Stimulated activated CD4-positive, alpha-beta T cell treated with anti-CD3 and anti-CD28 coated beads, Interleukin-4, amount 100 ng/mL, for 4 hours (primary cell): ENCODE measurements at places on chromosomes 1 and 21.

DNA sequence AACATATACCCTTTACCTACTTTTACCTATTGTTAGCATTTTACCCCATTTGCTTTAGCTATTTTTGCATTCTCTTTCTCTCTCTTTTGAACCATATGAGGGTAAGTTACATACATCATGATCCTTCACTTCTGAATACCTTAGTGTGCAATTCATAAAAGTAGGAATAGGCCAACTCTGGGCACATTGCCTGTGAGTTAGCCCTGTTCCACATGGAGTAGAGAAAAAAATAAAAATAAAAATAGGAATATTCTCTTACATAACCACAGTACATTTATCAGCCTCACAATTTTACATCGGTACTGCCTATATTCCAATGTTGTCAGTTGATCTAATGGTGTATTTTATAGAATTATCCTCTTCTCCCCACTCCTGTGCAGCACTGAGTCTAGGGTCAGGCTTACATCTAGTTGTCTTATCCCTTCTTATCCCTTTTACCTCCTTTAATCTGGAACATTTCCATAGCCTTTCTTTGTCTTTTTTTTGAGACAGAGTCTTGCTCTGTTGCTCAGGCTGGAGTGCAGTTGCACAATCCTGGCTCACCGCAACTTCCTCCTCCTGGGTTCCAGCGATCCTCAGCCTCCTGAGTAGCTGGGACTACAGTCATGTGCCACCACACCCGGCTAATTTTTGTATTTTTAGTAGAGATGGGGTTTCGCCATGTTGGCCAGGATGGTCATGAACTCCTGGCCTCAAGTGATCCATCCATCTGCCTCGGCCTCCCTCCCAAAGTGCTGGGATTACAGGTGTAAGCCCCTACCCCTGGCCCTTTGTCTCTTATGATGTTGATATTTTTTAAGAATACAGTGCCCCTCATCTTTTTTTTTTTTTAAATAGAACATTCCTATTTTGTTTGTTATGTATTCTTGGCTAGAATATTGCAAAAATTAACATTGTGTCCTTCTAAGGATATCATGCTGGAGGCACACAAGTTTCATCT is 11.1 kb upstream of the SLC30A1 start:
- no peak for DNase-seq

DNA sequence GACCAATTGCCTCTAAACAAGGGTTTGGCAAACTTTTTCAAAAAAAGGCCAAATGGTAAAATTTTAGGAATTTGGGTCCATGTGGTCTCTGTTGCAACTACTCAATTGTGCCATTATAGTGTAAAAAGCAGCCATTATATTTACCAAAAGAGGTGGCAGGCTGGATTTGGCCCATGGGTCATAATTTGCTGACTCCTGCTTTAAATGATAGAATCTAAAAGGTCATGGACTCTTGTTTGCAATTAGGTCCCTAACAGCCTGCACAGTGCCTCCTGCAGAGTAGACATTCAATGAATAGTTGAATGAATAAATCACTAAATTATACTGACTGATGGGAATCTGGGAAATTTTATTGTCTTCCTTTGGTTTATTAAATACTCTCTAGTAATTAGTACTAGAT is 6.2 kb downstream of the BECN2 start:
- DNase-seq = no peak

- no peak for DNase-seq
Measured at GRCh38 chr1:63277195-63278192, 44.9 kb upstream of the FOXD3 start.

- no peak for DNase-seq
Measured at GRCh38 chr1:76546354-76546933, 320.8 kb upstream of the ST6GALNAC5 start.

- no peak for DNase-seq
Measured at GRCh38 chr1:109768820-109769219, 5.1 kb upstream of the EPS8L3 start.

GRCh38 chr1:202880062-202880461 is 8.9 kb downstream of the RABIF start:
- DNase-seq = no peak

DNA sequence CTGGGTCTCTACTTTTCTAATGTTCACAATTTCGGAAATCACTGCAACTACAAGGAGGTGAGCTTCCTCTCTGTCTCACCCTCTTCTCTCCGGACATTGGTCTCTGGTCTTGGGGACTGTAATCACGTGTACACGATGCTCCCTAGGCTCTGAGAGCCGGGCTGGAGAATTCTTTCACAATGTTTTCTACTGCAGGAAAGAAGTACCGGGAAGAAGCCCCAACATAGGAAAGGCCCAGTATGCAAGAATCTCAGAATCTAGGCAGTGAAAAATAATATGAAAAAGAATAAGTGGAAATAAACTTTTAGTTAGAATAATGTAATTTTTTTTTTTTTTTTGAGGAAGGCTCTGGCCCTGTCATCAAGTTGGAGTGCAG is 13.5 kb upstream of the HJV start:
- DNase-seq = no peak

DNA sequence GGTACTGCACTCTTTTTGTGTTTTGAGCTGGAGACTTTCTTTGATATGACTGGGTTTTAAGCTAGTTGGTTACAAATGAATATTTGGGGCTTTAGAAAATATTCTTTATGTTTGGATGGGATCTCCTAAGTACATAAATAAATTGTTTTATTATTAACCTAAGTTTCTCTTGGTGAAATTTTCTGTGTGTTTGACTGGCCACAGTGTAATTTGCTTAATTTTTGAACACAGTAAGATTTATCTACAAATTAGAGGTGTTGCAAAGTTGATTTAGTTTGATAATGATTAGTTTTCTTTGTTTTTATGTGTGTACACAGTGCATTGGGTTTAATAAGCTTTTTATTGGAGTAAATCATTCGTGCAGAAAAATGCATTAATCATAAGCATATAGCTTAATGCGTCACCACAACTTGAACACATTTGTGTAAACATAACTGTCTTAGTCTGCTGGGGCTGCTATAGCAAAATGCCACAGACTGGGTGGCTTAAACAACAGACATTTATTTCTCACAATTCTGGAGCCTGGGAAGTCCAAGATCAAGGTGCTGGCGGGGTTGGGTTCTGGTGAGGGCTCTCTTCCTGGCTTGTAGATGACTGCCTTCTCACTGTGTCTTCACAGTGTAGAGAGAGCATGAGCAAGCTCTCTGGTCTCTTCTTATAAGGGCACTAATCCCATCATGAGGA is 17.4 kb upstream of the SLC6A9 start:
- no peak for DNase-seq

DNA sequence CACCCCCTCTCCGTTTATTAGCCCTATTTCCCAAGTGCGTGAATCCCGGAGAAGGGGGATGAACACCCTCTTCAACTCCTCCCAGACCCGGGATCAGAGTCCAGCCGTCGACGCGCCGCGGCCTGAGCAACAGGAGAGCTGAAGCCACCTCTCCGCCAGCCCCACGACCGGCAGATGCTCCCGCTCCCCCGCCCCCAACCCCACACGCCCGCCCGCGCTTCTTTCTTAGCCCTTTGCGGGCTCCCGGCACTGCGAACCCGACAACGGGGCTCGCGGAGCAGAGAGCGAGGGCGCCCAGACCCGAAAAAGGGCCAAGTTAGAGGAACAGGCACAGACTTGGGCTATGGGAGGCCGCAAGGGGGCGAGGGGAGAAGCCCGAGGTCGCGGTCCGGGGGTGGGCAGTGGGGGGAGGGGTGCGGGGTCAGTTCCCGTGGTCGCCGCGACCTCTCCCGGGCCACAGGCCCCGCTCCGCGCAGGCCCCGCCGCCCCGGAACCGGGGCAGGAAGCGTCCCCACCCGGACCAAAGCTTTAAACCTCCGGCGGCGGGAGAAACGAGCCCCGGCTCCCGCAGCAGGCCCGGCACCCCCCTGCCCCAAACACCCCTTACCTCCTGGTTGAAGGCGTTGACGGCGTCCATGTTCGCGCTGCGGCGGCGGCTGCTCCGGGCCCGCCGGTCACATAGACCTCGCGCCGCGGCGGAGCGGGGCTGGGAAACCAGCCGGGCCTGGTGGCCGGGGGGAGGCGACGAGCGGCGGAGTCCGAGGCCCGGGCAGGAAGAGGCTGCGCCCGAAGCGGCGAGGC is 662 bp downstream of the SCAF4 start:
- DNase-seq = peak; percentile 50

DNA sequence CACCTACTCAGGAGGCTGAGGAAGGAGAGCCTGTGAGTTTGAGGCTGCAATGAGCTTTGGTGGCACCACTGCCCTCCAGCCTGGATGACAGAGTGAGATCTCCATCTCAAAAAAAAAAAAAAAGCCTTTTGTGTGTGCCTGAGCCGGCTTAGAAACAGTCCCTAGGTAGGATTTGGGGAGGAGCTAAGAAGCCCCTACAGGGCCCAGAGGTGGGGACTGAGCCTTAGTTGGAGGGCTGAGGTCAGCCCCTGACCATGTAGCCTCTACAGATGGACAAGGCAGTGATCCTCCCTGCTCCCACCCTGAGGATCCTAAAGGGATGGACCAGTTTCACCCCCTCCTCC is 2.5 kb downstream of the ADAMTSL4 start:
- no peak for DNase-seq

GRCh38 chr1:165869343-165869742 is 41.9 kb downstream of the UCK2 start:
- no peak for DNase-seq

- no peak for DNase-seq
Measured at GRCh38 chr1:94553323-94553730, 11.8 kb upstream of the F3 start.

DNA sequence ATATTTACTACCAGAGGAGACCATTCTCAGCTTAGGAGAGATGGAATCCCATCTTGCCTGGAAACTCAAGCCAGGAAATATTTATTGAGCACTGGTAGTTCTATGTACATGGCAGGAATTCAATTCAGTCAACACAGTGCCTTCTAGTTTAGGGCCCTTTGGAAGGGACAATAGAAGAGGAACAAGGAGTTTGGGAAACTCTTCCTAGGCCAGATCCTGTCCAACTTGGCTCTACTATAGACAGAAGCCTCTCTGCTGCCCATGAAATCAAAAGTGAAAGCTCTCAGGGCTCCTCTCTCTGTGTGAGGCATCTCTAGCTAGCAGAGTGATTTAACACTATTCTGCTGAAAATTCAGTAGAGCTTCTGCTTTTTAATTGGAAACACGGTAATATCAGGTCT is 244.6 kb upstream of the MAP1LC3C start:
- DNase-seq = no peak

DNA sequence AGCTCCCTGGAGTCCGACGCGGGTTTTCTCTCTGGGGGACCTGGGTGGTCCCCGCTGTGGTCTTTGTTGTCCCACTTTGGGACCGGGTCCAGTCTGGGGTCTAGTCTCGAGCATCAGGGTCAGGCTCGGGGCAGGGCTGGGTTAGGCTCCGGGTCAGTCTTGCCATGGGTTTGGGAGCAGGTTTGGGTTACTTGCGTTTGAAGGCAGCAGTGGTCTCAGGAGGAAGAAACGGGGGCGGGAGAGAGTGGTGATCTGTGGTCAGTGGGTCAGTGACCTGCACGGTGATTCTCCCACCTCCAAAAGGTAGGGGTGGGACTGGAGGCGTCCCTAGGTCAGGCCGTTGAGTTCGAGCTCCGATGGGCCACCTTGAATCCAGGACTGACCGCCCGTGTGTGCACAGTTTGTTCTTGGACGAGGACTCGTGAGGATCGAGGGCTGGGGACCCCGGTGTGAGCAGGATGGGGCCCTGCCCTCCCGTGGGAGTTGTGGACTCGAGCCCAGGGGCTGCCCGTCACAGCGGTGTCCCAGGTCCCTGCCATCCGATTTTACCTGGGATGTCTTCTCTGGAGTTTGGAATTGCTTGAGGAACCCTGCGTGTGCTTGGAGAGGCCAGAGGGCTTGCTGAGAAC is 2.3 kb downstream of the B3GALT6 start:
- DNase-seq = no peak

GRCh38 chr1:96157101-96157500 is 564.5 kb upstream of the PTBP2 start:
- no peak for DNase-seq

GRCh38 chr1:209249785-209250440 is 333.6 kb upstream of the CAMK1G start:
- DNase-seq = no peak

DNA sequence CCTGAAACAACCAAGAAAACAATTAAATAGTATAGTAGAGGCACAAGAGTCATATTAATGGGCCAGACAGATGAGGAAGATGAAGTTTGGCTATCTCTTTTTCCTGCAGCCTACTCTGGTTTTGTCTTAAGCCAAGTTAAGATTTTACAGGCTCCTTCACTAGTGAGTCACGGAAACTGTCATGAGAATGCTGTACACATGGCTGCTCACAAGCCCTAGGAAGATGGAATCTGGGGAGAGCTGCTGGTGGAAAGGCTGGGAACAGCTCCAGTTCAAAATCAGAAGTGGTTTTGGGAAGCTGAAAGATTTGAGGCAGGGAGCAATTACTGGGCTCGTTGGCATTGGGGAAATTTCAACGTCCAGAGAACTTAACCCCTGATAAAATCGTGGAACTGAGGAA is 46.4 kb upstream of the S1PR1 start:
- no peak for DNase-seq

GRCh38 chr1:14928886-14929546 is 224.5 kb upstream of the TMEM51 start:
- DNase-seq = no peak

DNA sequence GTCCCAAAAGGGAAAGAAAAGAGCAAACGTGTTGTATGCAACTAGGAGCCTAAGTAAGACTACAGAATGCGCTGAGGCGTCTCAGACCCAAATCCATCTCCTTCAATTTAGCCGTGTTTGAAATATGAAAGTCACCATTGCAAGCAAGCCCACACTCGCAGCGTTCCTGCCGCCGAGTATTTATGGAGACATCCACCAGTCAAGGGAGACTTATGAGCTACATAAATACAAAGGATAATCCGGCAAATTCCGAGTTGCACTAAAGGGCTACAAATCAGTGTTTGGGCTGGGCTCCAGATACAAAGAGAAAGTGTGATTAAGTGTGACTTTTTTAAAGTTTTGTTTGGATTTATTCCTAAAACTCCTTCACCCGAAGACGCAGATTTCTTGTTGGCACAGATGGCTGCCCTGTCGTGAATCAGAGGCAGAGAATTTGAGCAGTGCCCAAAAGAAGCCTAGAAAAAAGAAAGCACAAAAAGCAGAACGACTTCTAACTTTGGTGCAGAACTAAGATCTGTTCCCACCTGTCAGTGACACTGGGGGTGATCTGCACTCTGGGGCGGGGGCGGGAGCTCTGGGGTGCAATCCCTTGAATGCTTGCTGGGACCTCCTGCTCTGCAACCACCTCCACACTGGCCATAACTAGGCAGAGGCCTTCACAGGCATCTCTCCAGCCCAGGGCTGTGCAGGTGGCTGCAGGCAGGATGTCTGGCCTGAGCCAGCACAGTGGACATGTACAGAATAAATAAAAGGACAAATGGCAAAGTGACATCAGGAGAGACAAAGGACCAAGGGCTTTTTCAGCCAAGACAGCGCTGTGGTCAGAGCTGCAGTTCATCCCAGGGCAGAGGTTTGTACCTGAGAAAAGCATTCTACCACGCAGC is 489.7 kb downstream of the NPHP4 start:
- no peak for DNase-seq

GRCh38 chr1:27045973-27046558 is 33.4 kb upstream of the TENT5B start:
- peak; percentile 69 for DNase-seq

DNA sequence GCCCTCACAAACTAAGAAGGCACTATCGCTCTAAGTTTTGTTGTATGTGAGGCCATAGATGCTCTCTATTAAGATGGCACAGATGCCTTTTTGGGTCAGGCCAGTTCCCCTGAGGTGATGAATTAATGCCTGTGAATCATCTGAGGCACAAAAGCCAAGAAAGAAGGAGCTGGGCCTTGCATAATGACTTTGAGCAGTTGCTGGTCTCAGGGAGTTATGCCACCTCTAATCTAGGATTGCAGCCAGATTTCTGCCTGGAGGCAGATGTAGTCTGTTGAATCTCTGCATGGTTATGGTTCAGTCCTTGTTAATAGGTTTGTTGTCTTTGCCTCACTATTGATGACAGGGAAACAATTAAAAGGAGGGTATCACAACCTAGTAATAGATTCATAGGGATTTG is 168.1 kb upstream of the CHRM3 start:
- DNase-seq = no peak
